GM10248 (cell line): ENCODE measurements at places on chromosomes 5 and 9.

DNA sequence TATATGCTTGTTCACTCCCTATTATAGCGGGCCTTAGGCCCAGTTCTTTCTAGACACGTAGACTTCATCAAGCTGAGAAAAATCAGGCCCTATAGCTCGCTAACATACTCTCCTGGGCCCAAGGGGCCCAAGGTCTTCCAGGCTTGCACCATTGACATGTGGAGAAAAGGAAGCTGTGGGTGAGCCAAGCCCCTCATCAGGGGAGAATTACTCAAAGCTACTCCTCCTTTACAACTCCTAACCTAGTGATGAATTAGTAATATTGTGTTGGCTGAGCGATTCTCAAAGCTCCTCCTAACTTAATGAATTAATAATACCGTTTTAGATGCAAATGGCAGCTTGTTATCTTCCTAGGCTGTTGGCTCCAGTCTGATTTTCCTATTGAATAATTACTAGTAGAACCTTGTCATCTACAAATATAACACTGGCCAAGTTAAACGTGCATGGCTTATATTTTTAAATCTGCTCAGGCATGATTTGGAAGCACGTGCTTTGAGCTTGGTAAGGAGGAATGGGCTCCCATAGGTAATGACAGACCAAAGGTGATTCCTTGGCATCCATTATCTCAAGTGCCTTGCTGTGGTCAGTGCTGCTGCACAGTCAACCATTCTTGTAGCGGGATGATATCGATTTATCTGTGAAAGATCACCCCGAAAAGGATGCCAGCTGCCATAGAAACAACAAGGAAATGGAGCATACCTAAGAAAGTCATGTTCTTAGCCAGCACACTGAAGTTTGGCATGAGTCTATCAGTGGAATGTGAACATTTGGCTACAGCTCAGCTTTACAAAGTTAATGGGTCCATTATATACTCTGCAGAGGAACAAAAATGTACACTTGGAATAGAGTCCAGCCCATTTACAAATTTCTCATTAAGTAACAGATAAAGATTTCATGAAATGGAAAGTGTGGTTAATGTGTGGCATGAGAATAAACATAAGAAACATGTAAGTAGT is 23.8 kb downstream of the LVRN start:
- no peak for DNase-seq

DNA sequence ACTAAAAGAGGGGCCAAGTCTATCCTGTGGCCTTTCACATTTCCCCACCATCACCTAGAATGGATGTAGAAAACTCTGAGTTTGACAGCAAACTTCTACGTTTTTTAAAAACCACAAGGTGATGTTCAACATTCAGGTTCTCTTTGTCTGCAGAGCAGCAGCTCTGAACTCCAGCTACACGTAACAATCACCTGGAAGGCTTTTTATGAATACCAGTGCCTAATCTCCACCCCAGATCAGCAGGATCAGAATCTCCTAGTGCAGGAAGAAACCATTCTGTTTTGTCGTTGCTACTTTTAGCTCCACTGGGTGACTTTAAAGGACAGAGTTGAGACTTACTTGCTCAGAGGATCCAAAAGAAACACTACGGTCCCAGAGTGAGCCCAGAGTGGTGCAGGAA is 44.3 kb downstream of the EPB41L4A start:
- no peak for DNase-seq

DNA sequence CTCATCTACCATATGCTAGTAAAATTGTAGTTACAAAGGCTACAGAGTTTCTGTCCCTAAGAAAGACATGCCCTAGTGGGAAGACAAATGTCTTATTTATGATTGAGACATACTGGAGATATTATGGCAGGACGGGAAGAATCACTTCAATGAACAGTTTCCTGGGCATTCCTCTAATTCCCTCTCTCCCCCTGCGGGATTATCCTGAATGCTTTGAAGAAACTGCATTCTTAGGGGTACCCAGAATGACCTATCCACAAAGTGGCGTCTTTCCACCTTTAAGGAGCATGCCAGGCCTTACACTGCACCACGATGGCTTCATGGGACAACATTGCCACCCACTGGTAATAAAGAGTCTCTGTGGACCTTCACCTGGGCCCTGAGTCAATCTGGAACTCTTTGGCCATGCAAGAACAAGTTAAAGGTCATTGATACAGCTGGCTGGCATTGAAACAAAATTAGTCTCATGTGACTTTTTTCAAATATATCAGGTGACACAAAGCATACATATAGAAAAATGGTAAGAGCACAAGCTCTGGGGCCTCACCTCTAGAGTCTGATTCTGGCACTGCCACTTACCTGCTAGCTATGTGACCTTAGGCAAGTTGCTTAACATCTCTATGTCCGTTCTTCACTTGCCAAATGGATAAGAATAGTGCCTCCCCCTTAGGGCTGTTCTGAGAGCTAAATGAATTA is 32.0 kb downstream of the ANKRD55 start:
- DNase-seq = peak; percentile 73

DNA sequence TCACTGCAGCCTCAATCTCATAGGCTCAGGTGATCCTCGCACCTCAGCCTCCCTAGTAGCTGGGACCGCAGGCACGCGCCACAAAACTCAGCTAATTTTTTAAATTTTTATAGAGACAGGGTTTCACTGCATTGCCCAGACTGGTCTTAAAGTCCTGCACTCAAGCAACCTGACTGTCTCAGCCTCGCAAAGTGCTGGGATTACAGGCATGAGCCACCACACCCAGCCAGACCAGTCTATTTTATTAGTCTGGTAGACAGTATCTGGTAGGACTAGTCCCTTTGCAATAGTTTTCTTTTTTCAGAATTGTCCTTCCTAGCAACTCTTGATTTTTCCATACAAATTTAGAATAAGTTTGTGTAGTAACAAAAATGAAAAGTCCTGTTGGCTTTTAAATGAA is 14.1 kb upstream of the GPR150 start:
- no peak for DNase-seq

- DNase-seq = no peak
Measured at GRCh38 chr5:114152656-114153360, 209.1 kb upstream of the KCNN2 start.

GRCh38 chr9:102514541-102514940 is 480.6 kb upstream of the CYLC2 start:
- no peak for DNase-seq

DNA sequence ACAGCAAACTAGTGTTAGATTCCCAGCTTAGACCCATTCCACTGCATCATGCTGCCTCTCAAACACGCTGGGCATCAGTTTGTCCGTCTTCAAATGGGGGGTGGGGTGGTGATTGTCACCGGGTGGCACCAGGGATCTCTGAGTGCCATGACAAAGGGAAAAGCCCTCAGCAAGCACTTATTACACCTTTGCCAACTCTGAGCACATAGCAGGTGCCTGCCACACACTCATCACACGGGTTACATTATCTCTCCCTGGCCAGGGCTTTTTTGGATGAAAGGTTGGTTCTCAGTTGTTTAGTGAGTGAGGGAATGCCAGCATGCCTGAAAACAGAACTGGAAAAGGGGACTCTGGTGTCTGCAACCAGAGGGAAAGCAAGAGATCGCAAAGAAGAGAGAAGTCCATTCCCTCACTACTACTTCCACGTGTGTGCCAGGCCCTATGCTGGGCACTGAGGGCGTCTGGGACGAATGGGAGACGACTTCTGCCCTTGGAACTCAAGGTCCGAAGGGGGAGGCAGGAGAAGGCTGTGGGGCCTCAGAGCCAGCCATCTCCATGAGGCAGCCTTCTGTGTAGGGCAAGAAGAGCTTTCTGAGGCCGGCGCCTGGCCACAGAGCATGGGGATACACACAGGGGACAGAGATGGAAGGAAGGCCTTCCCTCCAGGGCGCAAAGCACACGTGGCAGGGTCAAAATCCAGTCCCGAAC is 48.9 kb downstream of the PAX5 start:
- no peak for DNase-seq

DNA sequence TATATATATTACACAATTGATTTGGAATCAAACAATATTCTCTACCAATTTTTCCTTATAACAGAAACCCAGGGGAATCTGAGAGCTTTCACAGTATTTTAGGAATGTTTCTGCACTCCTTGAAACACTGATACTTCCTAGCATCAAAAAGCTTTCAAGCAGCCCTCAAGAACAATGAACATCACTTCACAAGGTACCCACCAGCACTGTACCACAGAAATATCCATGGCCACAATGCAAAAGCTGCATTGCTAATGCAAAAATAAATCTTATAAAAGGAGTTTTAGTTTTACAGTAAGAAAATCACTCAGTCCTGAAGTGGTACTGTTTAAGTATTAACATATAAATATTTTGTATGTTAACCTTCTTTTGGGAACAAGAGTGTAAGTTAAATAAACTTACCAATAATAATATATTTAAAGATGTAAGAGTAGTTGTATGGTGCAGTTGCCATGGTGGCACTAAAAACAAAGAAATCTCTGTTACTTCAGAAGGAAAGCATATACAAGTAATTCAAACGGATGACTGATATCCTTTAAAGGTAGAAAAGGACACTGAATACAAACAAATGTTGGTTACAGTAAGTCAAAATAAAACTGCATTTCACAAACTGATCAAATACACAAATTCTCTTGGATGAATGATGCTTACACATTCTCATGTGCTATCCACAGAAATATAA is 8.6 kb downstream of the RAB14 start:
- no peak for DNase-seq

- peak; percentile 38 for DNase-seq
Measured at GRCh38 chr9:4490705-4491625, 697 bp downstream of the SLC1A1 start.

DNA sequence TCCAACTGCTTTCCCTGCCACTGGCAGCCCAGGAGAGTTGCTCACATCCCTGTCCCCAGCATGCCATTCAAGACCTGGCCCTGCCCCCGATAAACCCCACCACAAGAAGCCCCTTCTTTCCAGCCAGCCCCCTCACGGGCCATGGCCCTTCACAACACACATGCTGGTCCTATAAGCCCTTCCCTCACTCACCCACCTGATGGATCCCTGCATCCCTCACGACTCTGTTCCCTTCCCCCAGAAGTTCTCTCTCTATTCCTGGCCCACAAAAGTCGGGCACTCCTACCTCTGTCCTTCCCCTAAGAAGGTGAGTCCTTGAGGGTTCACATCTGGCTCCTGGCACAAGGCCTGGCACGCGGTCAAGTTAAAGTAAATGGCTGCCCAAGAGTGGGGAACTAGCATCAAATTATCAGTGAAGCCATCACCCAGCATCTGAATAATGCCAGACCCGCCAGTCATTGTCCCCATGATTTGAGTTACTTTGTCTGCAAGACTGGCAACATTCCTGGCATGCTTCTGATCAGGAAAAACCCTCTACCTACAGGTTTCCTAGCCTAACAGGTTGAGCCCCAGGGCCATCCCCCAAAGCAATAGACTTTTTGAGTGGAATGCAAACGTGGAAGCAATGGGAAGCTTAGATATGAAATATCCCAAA is 65.9 kb downstream of the CRB2 start:
- no peak for DNase-seq

DNA sequence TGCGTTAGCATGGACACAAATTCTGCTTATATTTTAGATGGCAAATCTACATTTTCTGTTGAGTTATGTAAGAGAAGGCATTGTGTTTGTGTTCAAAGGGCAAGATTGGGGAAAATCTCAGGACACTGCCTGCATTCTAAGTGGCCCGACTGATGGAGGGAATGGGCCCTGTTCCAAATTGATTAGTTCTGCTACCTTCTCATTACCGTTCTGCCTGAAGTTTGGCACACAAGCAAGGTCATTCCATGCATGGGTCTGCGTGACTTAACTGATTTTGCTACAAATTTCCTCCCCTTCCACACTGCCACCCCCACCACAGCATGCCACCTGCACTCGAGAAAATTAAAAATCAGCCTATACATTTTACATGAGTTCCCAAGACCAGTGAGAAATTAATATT is 409.9 kb downstream of the BRINP1 start:
- no peak for DNase-seq
